ENCODE measurements at places on chromosomes 3 and 15.

GRCh38 chr3:71903112-71903495 lies 118.2 kb upstream of the PROK2 start:
- DNase-seq = no peak

- DNase-seq = no peak
Observed at GRCh38 chr3:168909260-168909659, 754.3 kb downstream of the MECOM start.

GRCh38 chr3:171792531-171792930 lies 17.8 kb downstream of the PLD1 start:
- no peak for DNase-seq

DNA sequence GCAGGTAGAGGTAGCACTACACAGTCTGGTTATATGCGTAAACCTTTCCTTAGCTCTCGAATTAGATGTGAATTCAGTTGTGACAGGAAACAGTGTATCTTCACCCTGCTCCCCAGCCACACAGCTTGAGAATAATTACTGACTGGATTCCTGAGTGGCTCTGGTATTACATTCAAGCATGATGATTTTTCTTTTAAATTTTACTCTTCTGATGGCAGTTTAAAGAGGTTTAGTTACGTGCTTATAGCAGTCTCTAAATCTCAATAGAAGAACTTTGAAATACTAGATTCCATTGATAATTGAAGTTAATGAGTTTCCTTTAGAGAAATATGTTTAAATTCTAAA lies 98.8 kb downstream of the FNDC3B start:
- no peak for DNase-seq
